ENCODE measurements at places on chromosomes 6 and 20.

GRCh38 chr6:158174514-158174913, 6.4 kb downstream of the GTF2H5 start:
- no peak for DNase-seq

DNA sequence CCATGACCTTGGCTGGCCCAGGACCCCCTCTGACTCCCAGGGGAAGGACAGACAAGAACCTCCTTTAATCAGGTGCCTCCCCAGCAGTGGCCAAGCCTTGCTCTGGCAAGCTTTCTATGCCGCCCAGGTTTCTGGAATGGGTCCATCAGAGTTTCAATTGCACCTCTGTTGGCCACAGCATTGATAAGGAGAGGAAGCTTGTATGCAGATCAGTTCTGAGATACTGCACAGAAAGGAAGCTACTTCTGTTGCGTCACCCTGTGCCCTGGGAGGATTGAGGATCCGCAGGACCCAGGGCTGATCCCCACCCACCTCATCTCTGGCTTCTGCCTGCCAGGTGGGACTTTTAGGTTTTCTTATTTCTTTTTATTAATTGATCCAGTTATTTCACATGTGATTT, 167.2 kb downstream of the TFAP2C start:
- no peak for DNase-seq

DNA sequence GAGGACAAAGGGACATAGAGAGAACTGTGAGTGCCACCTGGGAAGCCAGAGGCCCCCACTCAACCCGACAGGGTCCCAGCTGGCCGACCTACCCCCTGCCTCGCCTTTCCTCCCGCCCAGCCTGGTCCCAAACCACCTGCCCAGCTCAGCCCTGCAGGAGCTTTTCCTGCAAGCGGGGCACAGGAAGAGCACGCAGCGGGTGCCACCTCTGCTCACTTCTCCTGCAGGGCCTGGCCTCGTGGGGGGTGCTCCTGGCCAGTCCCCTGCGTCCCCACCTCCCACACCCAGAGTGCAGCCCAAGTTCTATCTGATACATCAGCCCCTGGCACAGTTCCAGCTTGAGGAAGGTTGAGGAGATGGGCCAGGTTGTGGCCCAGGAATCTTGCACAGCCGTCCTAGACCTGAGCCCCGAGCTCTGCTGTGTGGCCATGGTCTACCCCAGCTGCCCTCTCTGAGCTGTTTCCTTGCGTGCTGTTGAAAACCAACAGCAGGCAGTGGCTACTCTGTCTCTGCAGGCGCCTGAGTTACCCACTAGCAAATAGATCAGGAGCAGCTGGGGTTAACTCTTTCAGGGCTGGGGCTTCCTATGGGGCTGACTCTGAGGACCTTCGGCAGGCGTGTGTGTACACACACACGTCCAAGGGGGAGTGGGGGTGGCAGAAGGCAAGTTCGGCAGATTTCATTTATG, 1.7 kb downstream of the NECAB3 start:
- no peak for DNase-seq

- DNase-seq: peak; percentile 97
Observed at GRCh38 chr20:63864978-63865640, at the start of gene TPD52L2. TPD52L2 (plus strand) TSS chr20:63865270; CDS start chr20:63865366, 96 bp downstream.

GRCh38 chr6:114096561-114097172, 125.7 kb upstream of the HDAC2 start:
- DNase-seq: no peak

DNA sequence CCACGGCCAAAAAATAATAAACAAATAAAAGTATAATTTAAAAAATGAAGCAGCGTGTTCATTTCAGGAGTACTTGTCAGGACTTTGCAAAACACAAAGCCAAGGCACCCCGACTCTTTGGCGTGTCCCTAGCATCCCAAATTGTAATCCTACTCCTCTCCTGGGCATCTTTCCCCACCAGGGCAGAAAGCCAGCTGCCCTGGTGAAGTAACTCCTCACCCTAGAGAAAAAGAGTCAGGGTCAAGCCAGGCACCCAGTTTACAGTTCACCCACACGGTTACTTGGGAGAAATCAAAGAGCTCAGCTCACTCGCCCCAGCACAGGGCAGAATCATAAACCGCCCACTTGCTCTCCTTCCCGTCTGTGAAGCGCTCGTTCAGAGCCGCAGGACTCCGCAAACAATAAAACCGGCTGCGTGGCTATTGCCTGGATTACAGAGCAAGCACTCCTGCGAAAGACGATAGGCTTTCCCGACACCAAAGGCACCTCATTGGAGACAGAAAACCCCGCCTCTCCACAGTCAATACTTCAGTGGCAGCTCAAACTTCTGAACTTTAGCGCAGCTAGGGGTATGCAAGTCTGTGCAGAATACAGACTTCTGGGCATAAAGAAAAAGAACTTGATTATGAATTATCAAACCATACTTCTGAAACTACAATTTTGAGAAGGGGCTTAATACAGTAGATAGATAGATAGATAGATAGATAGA, 73.0 kb upstream of the NHSL1 start:
- no peak for DNase-seq

- DNase-seq: no peak
Observed at GRCh38 chr6:117976030-117976651, 69.1 kb downstream of the SLC35F1 start.

GRCh38 chr20:1888796-1889463, 6.3 kb upstream of the SIRPA start:
- no peak for DNase-seq

Data from T-helper 22 cell (primary cell).